ENCODE measurements at places on chromosomes 13 and 19.

DNA sequence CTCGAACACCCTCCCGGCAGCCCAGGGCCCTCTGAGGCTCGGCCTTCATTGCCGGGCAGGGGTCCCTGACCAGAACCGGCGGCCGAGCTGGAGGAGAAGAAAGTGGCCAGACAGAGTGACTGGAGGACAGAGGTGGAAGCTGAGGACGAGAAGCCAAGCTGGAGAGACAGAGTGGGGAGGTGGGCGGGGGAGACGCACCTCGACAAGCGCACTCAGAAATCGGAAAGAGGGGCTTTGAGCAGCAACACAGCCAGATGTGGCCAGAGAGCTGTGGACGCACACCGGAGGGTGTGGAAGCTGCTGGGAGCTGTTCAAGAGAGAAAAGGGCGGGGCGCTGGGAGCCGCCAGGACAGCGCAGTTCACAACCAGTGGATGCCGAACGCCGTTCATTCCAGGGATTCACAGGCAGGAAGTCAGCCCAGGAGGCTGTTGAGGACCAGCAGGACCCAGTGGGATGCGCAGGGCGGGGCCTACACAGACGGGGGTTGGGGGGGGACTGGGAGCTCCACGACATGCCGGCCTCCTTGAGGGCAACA lies 28.2 kb upstream of the C13orf46 start:
- DNase-seq, result no peak

GRCh38 chr13:51636349-51636890 lies 52.2 kb downstream of the WDFY2 start:
- no peak for DNase-seq

GRCh38 chr13:114032126-114032799 lies 58.4 kb upstream of the C13orf46 start:
- DNase-seq, result no peak

DNA sequence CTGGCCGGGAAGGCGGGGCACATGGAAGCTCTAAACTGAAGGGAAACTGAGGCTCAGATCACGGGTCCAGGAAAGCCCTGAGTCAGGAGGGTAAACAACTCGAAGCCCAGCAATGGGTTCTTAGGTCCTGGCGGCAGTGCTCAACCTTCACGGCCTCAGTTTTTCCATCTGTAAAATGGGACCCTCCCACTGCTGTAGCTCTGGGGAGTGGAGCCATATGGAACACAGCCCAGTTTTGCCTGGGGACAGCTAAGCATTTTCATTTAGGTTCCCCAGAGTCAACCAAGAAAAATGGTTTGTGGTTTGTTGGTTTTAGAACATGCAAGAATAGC lies 30.4 kb downstream of the CEBPG start:
- DNase-seq, result no peak

GRCh38 chr19:2820112-2820702 lies 539 bp downstream of the ZNF554 start:
- no peak for DNase-seq

Measured in activated T-cell treated with anti-CD3 and anti-CD28 coated beads for 24 hours (primary cell).